ENCODE measurements at places on chromosomes 1 and 21. TPM values are rescaled to one million over a fixed set of nuclear protein-coding genes. Genes with fewer than 3 reads are reported as not detected.
A peak's percentile ranks its signal among the peaks of the same experiment; 100 is the strongest.

Gene GPR37L1
- 0.27 TPM for total RNA-seq

Gene REN
- not detected for total RNA-seq

Gene TSHB
- total RNA-seq = not detected

Gene GJA9
- total RNA-seq = not detected

Gene AKR7A2
- 77.2 TPM for total RNA-seq

Gene LCE2C
- total RNA-seq = not detected

Gene OR6N1
- not detected for total RNA-seq

Gene GBP7
- total RNA-seq = not detected

Gene MEAF6
- total RNA-seq = 107 TPM

Gene HSD3B1
- total RNA-seq = not detected

Gene CYP4A11
- not detected for total RNA-seq

Gene SLC44A5
- 0.27 TPM for total RNA-seq

Gene FAM151A
- total RNA-seq = not detected

Gene CD247
- total RNA-seq = 0.45 TPM

Gene ST6GALNAC3
- 3.2 TPM for total RNA-seq

Gene CR1
- 5.8 TPM for total RNA-seq

Gene FOXD3
- 4.7 TPM for total RNA-seq

Gene PGLYRP3
- not detected for total RNA-seq

DNA sequence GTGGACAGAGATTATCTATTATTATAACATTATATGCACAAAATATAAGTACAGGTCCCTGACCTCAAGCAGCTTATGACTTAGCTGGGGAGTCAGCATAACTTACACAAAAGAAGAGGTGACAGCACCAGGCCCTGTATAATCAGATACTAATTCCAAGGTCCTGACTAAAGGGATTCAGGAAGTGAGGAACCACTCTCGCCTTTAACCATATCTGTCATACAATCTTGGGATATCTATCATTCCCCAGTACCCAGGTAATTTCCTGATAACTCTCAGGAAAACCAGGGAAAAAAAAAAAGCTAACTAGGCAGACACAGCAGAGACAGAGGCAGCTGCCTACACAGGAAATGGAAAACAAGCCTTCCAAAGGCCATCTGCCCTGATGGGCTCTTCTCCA lies 78.5 kb upstream of the CAMK1G start:
- ATAC-seq = no peak

DNA sequence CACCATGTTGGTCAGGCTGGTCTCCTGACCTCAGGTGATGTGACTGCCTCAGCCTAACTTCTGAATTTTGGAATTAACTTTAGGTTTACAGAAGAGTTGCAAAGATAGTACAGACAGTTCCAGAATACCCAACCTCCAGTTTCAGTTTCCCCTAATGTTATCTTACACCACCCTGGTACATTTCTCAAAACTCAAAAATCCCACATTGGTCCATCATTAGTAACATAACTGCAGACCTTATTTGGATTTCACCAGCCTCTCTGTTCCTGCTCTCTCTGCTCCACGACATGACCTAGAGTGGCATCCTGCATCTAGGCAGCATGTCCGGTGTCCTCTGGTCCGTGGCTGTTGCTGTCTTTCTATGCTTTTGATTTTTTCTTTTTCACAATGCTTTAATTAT lies 5.0 kb upstream of the ZC3H12A start:
- no peak for ATAC-seq

DNA sequence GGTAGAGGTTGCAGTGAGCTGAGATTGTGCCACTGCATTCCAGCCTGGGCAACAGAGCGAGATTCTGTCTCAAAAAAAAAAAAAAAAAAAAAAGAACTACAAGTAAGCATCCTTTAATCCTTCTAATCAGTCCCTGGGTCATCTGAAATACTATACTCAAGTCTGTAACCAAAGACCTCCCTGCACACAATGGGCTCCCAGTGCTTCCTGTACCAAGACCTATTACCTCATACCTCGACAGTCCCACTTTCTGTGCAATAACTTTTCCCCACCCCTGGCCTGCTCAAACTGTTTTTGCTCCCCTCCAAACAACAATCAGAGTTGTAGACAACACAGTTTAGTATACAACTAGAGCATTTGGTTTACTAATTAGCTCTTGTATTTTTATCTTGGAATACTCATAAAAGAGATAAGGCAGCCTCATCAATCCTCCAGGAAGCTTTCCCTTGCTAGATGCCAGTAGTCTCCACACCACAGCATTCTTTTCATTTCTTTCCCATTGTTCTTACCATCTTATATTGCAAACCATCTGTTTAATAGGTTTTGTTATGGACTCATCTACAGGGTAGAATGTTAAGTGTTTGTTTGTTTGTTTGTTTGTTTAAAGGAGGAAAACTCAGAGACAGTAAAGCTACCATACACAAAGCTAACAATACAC lies 19.2 kb upstream of the RLF start:
- no peak for ATAC-seq

DNA sequence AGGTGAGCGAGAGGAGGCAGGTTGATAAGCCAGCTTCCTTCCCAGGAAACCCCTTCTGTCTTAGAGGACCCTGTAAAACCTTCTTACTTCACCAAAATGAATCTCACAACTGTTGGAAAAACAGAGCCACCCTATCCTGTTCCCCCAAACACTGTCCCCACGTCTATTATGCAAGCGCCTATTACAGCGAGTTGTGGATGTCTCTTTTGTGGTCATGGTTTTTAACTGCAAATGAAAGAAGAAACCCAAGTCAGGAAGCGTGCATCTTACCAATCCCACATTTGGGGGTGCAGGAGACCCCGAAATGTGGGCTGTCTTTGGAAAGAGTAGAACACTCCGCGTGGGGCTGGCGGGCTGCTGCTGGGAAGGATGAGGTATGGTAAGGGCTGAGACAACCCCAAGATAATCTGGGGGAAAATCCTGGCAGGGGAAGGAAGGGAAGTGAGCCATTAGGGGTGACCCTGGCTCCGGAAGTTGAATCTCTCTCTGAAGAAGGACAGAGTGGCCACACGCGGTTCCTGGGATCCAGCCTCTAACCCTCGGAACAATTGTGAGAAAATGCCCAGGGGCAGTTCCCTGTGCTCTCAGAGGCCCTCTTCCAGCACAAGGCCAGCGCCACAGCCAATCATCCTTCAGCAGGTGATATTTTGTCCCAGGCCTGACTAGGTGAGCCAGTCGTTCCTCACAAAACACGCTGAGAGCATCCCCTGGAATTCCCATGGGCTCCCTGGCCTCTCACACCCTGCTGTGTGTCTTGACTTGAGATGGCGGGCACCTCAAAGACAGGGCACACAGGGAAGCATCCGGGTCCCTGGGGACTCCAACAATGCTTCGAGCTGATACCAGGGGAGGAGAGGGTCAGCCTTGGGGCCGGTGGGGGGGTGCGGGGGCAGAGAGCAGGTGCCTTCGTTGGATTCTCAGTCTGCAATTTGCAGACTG lies 168.5 kb upstream of the IRF2BP2 start:
- peak; percentile 5 for ATAC-seq

- no peak for ATAC-seq
Observed at GRCh38 chr1:3889936-3890335, 10.1 kb downstream of the C1orf174 start.

GRCh38 chr1:29248409-29248808 lies 12.1 kb downstream of the PTPRU start:
- ATAC-seq = no peak

- no peak for ATAC-seq
Observed at GRCh38 chr1:14265495-14265894, 333.0 kb upstream of the KAZN start.

- ATAC-seq = no peak
Observed at GRCh38 chr1:46244656-46245371, 2.7 kb upstream of the RAD54L start.

- ATAC-seq = no peak
Observed at GRCh38 chr1:219092206-219092605, 81.5 kb upstream of the LYPLAL1 start.

DNA sequence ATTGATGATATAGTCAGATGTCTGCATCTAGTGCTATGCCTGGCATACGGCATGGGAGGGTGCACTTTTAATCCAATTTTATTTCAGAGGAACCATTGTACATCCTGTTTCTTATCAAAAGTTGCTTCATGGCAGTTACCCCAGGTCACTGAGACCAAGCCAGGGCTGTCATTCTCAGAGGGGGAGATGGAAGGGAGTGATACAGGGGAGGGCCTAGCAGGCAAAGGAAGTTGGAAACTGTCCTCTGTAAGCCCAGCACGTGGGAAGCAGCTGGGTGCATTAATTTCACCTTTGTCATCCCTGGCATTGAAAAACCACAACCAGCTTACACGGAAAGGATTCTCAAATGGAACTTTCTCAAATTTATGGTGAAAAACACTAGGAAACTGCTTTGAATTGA lies 458.7 kb upstream of the ADAMTS5 start:
- no peak for ATAC-seq

- peak; percentile 65 for ATAC-seq
Observed at GRCh38 chr1:67347688-67348472, 40.2 kb downstream of the IL12RB2 start.

DNA sequence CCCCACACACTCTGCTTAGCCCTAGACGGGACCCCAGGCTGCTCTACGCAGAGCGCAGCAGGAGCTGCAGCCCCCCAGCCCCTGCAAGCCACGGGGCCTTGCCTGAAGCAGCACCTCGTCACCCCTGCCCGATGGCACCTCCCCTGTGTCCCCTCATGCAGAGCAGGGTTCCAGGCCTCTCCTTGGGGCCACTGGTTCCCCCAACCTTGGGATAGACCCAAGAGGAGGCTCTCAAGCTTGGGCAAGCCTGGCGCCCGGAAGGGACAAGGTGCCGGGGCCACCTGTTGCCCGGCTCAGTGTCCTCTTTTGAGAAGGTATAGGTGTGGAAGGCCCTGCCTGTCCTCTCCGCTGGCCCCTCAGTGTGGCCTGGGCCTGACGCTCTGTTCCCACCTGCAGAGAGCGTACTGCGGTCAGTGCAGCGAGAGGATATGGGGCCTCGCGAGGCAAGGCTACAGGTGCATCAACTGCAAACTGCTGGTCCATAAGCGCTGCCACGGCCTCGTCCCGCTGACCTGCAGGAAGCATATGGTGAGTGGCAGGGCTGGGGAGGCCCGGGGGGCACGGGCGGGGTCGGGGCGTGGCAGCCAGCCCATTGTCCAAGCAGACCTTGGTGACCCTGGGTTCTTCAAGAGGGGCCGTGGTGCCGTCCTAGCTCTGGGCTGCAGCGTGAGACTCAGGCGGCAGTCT lies 50.6 kb downstream of the FAAP20 start:
- ATAC-seq = no peak

- no peak for ATAC-seq
Observed at GRCh38 chr21:16457498-16457897, 727.7 kb downstream of the USP25 start.

DNA sequence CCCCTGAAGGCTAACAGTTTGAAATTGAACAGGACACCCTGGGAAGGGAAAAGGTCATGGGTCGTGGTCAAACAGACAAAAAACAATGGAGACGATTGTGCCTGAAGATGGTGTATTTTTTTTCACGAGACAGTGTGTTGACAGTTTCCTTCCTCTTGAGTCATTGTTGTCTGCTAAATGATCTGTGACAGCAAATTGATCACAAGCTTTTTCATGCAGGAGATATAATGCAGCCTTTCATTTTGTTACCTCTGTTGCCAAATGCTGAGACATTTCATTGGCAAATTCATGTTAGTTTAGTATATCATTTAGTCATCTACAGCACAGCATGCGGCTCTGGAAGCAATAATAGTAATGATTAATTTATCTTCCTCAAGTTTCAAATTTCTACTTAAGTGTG lies 27.7 kb downstream of the UBE2U start:
- ATAC-seq = no peak

DNA sequence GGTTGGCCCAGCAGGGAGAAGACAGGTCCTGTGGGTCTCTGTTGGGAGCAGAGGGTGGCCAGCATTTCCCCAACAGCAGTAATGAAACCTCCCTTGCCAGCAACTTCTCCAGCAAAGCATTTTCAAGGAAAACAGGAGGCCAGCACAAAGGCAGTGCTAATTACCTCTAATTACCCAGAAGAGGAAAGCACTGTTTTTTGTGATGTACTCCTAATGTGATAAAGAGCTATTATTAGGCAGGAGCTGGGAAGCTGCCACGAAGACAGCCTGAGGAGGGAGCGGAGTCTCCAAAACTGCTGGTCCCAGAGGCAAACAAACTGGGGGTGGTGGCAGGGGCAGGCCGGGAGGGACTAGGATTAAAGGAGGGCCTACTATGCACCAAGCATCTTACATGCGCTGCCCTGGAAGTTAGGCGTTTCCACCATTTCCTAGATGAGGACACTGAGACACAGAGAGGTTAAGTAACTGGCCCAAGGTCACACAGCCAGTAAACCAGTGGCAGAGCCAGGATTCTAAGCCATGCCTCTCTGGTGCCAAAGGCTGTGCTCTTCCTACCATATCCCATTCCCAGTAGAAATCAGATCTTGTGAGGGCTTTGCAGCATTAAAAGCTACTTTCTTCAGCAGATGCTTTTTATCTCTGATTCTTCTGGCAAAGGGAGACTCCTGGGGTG lies 24.5 kb downstream of the HTR6 start:
- ATAC-seq = no peak

DNA sequence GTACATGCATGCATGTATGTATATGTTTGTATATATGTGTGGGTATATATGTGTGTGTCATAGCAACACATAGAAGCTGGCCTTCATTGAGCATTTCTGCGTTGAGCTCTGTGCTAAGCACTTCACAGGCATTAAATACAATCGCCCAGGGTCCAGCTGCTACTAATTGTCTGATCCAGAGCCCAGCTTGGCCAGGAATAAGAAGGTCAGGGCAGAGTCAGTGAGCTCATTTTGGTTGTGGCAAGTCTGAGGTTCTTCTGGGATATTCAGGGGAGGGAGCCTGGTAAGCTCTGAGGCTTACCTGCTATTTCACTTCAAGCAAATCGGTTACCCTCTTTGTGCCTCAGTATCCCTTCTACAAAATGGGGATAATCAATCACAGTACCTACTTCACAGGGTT lies 59.6 kb downstream of the FOXO6 start:
- no peak for ATAC-seq

DNA sequence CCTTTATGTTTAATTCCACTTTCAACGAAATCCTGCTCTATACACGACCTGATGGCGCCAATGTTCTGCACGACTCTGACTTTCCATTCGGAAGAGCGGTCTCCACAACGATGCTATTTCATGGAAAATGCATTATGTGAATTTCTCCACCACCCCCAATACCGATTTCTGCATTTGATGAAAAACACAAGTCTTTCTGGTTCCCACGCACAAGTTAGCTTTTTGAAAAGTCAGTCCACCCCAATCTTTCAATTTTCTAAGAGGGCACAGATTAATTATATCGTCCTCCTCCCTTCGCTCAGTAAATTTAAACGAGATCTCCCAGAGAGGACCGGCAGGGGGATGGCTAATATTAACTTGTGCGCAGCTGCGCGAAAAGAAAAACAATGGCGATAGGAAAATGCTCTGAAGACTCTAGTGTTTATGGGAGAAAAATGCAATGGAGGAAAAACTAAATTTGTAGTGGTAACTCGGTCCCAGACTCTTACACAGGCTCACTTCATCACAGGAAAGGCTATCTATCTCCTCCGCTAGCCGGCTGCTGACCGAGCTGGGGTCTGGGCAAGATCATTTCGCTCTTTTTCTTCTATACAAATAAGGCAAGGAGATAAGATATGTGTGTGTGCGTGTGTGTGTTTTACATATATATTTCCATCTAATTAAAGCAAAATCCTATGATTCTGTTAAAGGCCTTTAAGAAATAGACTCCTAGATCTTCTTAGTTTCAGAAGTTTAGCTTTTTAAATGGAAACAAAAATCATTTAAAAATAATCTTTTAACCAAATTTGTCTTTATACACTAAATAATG lies 1.2 kb upstream of the LHX8 start:
- no peak for ATAC-seq

- no peak for ATAC-seq
Observed at GRCh38 chr1:35558374-35559316, 1.0 kb downstream of the NCDN start.

GRCh38 chr1:79079770-79080169 lies 73.2 kb upstream of the ADGRL4 start:
- peak; percentile 48 for ATAC-seq
